ENCODE measurements at places on chromosomes 2 and 18.

DNA sequence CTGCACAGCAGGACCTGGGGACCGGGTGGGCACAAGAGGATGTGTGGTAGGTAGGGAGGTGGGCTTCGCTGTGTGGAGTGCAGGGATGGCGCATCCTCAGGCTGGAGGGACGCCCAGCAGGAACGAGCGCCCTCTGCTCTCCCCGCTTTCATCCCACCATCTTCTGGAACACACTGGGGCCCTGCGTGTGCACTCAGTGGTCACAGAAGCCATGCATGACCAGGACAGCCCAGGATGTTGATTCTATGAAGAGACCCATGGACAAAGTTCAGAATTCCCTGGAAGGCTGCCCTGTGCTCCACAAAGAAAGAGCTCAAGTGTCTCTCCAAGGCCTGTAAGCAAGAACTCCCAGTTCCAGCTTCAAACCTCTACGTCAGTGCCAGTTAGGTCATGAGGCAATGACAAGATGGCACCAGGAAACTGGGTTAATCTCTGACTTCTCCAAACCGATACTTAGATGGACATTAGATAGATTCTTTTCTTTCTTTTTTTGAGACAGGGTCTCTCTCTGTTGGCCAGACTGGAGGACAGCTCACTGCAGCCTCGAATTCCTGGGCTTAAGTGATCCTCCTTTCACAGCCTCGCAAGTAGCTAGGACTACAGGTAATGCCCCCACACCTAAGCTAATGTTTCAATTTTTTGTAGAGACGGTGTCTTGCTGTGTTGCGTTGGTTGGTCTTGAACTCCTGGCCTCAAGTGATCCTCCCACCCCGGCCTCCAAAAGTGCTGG is 3.4 kb downstream of the SLC66A2 start:
- no peak for DNase-seq

DNA sequence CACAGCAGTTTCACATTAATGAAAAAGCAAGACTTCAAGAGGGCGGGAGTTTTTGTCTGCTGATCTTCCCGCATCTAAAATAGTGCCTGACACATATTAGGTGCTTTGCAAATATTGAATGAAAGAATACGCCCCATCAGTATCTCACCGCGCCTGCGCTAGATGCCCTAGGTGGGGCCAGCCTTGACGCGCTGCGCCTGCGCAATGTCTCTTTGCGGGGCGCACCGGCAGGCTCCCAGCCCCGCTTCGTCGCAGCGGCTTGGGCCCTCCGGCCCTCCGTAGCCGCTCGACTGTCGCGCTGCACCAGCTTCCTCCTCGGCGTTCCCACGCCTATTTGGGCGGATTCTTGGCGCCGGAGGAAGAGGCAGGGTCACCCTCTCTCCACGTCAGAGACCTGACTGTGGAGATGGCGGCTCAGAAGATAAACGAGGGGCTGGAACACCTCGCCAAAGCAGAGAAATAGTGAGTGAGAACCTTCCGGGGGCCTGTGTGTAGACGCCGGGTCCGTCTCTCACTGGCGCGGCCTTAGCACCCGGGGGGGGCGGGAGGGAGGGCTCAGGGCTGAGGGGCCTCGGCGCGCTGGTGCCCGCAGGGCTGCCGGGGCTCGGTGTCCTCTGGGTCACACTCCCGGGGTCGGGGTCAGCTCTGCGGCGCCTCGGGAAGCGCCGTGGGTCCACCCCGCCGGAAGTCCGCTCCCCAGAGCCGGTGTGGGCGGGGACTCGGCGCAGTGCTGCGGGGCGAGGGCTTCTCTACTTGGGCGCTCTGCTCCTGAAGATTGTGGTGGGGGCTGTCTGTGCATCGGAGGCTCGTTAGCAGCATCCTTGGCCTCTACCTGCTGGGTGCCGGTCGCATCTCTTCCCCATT is at the start of gene NAPG:
NAPG (plus strand) TSS at position 331 of the 864 bp plus-strand sequence; CDS start at position 407, 76 bp downstream.
- peak; percentile 99 for DNase-seq

DNA sequence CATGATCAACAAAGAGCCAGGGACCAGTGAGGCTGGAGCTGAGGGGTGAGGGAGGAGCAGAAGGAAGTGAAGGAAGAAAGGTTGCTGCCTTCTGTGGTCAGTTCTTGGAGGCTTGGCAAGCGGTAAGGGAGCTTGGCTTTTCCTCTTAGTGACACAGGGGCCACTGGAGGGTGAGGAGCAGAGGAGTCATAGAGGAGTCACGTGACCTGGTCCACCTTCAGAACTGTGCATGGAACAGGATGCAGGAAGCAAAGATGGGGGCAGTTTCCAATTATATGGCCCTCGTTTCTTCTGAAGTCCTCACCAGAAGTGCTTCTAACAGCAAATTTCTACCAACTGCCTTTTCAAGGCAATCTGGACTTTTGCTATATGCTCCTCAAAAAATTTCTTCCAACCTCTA is 326.9 kb upstream of the SMIM21 start:
- DNase-seq, result no peak

DNA sequence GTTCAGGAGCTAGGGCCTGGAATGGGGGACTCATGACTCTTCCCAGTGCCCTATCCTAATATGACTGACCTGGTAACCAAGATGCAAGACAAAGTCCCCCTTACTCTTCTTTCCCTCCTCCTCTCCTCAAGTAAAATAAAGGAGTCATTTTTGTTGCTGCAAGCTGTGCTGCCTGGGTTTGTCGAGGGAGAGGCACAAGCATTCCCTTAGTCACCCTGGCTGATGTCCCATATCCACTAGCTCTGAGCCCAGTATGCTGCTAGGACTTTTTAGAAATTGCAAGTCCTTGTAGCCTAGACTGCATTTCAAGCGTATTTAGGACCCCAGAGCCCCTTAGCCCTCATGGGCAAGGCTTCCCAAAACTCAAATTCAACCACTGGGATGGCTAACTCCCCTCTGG is 338.5 kb upstream of the SETBP1 start:
- DNase-seq, result no peak

DNA sequence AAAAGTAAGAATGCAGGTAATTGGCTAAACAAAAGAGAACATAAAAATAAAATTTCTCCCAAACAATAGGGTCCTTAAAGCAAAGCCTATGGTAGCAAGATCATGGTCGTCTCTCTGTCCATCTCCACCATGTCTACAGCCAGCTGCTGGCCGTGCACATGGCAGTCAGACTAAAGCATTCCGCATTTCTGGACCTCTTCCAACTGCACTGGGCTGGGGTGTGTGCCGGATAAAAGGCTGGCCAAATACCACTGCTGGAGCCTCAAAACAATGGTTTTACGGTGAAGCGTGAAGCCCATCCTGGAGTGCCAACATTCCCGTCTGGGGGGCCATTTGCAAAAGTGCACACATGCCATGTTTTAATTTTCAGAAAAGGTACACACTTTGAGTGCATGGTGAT is 74.8 kb upstream of the PIEZO2 start:
- DNase-seq, result no peak

DNA sequence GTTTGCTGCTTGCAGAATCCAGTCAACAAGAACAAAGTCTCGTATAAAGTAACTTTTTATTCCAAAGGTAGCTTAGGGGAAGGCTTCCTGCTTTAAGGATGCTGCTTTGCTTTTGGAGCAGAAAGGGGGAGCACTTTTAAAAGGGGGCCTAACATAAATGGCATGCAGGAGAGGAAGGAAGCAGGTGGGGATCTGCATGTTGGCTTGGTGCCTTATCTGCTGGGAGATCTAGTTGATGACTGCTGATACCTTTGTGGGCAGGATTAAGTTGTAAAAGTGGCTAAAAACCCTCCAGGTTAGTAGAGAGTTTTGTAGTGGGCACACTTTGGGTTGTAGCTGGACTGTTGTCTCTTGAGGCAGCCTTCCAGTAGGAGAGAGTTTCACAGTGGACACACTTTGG is 22.5 kb downstream of the UBR3 start:
- DNase-seq, result no peak

- DNase-seq, result peak; percentile 33
Measured at GRCh38 chr2:200618590-200619021, 32.8 kb downstream of the AOX1 start.

- DNase-seq, result no peak
Measured at GRCh38 chr18:24514439-24514838, 54.0 kb downstream of the HRH4 start.

DNA sequence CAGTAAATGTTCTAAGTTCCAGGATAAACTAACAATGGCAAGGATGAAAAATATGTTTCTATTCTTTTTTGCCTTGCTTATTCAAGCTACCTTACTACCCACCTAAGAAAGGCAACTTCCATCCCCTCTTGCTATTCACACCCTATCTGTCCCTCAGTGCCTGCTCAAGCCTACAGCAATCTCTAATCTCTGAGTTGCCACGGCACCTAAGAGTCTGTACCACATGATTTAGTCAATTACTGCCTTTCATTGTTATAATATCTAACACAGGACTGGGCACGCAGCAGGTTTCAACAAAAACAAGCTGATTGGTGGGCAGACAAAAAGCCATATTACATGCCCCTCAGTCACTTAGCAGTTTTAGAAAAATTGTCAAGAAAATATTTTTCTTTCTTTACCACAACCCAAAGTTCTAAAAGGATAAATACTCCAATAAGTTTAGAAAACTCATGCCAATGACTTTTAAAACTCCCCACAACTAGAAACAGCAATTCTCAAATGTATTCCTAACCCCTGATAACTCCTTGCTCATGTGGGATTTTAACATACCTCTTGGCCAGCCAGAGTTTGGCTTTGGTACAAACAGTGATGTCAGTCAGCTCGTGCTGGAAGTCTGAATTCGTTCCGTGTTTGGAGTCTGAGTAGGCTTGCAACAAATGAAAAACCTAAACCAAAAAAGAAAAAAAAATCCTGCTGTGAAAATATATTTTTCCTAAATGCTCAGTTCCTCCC is 117.3 kb upstream of the ZFP36L2 start:
- DNase-seq, result no peak

DNA sequence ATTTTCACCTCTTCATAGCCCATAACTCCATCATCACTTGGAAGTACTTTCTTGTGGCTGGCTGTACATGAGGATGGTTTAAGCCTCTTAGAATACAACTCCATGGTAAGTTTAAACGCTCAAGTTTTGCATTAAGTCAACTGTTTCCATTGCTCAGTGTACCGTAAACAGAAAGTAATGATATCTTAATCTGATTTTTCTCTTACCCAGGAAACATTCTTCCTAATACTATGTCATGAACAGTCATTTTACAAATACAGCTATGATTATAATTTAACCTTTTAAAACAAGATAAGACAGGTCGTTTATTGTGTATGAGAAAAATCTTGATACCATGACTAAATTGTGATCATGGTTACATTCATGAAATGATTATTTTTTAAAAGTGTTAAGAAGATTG is 11.6 kb upstream of the DYNC2LI1 start:
- no peak for DNase-seq
